CD4-positive, alpha-beta T cell treated with Interleukin-1 beta for 1 hour (primary cell): ENCODE measurements at places on chromosomes 16 and 17.

GRCh38 chr16:77551357-77551756 is 116.5 kb upstream of the ADAMTS18 start:
- DNase-seq = no peak

DNA sequence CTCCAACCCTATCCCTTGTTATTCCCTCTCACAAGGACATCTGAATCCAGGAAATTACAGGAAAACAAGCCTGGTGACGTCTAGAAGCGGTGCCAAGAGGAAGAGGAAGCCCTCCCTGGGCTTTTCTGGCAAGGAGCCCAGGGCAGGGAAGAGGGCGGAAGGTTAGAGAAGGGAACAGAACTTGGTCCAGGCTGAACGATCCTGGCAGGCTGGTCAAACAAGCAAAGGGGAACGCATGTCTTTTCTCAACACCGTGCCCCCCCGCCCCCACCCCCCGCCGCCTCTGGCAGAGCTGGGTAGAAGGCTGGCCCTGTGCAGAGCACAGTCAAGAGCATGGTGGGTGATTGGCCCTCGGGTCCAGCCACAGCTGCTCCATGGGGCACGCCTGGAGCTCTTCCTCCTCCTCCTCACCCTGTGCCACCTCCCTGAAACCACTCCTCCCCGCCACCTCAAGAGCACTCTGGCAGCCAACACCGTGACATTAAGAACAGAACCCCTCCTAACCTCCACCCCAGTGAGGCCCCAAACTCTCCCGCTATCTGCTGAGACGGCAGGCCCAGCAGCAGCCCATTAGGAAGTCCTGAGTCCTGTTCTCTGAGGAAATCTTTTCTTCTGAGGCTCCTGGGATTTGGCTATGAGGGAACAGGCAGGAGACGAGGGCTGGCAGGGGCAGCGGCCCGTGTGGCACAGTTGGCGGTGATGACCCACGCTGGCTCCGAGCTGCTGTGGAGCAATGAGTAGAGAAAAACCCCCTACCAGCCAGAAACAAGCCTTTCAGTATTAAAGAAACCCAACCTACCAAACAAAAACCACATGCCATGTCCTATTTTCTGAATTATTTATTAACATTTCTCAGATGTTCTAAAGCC is 7.3 kb downstream of the C16orf86 start:
- peak; percentile 23 for DNase-seq

GRCh38 chr16:64481497-64481896 is 640.4 kb downstream of the CDH11 start:
- no peak for DNase-seq

- DNase-seq = peak; percentile 13
Measured at GRCh38 chr16:20740007-20740883, 1.4 kb downstream of the THUMPD1 start.

DNA sequence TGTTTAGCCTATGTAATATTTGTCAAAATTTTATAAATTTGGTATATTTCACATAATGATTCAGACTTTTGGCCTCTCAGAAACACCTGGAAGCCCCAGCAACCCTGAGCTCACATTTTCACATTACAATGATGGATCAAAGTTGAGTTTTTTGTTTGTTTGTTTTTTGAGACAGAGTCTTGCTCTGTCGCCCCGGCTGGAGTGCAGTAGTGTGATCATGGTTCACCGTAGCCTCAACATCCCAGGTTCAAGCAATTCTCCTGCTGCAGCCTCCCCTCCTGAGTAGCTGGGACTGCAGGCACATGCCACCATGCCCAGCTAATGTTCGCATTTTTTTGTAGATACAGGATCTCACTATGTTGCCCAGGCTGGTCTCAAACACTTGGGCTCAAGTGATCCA is 10.6 kb upstream of the VAT1L start:
- no peak for DNase-seq

GRCh38 chr17:82887255-82888164 is 47.7 kb upstream of the ZNF750 start:
- no peak for DNase-seq

GRCh38 chr17:75902406-75902805 is 2.3 kb downstream of the MRPL38 start:
- no peak for DNase-seq

GRCh38 chr16:75340741-75341491 is 89.5 kb upstream of the BCAR1 start:
- DNase-seq = no peak
